ENCODE measurements at places on chromosomes 7 and 10. TPM values are rescaled to one million over a fixed set of nuclear protein-coding genes. Genes with fewer than 3 reads are reported as not detected.
A peak's percentile ranks its signal among the peaks of the same experiment; 100 is the strongest.

The UNCX gene
- not detected for total RNA-seq

The ITGA8 gene
- total RNA-seq, result 4.9 TPM

The FEZF1 gene
- not detected for total RNA-seq

DNA sequence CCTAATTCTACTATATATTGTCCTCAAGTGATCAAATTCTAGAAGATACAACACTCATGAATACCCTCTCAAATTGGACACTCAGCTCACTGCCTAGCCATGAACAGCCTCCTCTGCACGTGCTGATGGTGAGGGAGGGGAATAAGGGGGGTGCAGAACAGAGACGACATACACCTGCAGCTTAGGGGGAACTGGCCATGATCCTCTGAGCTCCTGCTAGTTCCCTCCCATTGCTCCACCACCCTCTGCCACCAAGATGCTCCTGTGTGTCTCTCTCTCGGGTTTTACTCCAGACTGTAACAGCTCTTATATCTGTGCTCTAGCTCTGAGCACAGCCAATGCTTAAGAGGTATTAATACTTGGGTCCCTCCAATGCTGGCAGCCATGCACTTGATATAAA lies 70.7 kb downstream of the VOPP1 start:
- no peak for DNase-seq

DNA sequence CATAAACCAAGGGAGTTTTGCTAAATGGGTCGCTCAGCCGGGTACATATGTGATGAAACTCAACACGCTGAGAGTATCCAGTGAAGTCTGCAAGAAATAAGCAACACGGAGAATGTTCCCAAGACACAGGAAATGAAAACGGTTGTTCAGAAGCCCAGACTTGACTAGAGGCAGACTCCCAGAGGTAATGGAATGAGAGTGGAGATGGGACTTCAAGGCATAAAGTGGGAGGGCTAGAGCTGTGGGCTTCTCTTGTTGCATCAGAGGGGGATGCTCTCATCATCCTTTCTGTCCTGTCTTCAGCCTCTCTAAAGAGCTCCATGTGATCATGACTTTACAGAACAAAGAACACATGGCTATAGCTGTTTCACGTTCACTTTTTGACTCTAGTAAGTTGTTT lies 88.3 kb downstream of the BAMBI start:
- DNase-seq, result no peak

GRCh38 chr10:129890170-129890569 lies 73.9 kb downstream of the EBF3 start:
- DNase-seq, result no peak

DNA sequence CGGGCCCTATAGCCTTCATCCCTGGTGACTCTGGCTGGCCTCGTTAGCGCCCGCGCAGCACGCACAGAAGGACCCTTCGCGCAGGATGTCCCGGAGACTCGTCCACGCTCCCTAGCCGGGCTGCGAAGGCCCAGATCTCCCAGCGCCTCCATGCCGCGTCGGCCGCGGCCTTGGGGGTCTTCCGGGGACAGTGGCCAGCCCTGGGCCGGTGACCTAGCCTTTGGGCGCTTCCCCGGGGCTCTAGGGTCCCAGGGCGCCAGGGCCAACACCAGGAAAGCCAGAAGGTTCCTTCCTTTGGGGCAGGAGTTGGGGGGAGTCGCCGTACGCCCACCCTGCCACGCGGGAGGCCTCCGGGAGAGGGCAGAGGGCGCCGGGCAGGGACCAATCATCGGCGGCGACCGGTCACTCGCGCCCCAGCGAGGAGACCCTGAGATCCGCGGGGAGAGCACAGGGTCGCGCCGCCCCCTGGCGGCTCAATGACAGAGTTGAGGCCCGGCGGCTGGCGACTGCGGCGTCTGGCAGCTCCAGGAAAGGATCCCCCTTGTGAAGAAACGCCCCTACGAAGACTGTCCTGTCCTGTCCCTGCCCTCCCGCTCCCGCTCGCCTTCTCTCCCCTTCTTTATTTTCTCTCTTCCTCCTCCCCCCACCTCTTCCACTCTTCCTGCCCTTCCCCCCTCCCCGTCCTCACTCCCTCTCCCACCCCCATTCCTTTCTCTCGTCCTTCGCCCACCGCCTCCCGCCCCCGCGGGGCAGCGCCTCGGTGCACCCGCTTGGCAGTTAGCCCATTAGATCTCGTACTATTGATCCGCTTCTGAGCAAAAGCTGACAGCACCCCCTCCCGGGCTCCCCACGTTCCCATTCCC lies 62.3 kb upstream of the LBX1 start:
- peak; percentile 67 for DNase-seq

DNA sequence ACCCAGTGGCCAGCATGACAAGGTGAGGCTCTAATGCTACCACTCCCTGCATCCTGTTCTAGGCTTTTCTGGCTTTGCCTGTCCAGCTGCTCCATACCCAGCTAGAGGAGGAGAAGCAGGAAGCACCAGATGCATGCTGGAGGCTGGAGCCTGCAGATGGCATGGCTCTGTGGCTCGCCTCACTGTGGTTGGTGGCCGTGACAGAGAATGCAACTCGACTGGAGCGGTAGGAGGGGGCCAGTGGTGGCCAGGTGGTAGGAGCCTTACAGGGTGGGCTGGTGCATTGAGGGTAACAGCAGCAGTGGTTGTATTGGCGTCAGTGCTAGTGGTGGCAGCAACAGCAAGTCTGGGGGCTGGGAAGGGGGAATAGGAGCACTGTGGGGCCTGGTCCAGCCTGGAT lies 128.6 kb downstream of the ZNF248 start:
- DNase-seq, result no peak

DNA sequence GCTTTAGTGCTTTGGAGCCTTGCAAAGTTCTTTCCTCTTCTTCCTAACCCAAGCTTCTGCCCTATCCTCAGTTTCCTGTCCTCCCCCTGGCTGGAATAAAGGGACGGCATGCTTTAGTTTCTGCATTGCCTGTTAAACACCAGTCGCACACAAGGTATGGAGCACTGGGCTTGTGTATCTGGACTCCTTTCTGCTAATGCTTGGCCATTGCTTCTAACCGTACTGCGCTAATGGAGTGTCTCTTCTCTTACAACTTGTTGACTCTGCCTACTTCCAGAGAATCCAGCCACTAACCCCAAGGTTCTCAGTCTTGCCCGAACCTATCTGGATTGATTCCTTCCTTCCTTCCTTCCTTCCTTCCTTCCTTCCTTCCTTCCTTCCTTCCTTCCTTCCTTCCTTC lies 120.6 kb downstream of the REEP3 start:
- DNase-seq, result no peak

DNA sequence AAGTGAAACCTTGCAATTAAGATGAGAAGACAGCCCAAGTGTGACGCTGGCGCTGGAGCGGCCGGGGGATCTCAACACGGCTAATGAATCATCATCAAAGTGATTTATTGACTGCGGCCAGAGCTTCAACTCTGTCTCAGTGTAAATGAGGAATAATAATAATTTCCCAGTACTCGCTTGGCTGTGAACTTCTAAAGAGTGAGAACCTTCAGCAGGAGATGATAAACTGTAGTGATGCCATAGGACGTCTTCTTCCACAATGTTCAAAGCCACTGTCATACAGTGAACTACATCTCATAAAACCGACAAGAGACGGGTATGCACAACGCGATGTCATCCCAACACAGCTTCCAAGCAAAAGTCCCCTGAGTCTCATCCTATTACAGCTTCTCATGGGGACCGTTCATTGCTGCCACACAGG lies 123.6 kb upstream of the NOBOX start:
- no peak for DNase-seq

DNA sequence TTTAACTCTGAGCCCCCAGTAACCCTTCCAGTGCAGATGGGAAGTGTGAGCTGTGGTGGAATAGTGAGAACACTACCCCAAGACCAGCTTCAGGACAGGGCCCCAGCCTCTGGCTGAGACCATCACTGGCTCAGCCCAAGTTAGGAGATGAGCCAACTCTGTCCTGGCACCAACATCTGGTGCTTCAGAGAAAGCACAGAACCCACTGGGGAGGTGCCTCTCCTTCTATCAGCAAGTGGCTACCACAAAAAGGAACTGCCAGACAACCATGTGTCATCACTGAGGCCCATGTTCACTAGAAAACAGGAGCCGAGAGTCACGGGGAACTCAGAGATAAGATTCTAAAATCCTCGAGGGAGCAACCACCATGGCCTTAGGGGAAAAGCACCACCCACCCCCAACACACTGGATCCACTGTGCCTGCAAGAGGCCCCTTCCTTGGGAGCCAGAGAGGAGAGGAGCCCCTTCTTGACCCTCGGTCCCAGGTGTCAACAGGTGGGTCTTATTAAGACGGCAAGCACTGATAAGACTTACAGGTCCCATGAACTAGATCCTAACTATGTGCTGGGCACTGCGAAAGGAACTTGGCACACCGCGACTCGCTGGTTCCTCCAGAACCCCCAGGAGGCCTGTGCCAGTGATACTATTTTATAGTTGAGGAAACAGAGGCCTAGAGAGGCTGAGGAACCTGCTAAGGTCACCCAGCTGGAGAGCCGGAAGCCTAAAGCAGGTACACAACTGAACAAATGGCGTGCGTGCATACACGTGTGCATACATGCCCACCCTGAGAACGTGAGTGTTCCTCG lies 102.7 kb downstream of the FAM53B start:
- DNase-seq, result peak; percentile 55

DNA sequence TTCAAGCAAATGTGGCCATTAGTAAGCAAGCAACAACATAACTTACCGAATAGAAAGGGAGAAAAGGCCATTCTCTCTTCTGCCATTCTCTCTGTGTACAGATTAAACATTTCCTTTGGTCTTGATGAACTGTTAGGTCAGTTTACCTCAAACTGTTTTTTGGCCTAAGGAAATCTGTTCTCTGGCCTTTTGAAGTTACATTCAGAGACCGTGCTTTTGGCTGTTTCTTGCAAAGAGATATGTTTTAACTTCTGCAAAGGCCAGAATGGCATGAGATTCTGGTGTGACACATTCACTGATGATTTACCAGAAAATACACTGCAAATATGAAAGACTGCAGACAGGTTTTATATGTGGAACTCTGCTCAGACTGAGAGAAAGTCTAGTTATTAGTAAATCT lies 22.2 kb downstream of the AHR start:
- DNase-seq, result no peak

GRCh38 chr10:6219494-6219836 lies 16.7 kb downstream of the PFKFB3 start:
- no peak for DNase-seq

DNA sequence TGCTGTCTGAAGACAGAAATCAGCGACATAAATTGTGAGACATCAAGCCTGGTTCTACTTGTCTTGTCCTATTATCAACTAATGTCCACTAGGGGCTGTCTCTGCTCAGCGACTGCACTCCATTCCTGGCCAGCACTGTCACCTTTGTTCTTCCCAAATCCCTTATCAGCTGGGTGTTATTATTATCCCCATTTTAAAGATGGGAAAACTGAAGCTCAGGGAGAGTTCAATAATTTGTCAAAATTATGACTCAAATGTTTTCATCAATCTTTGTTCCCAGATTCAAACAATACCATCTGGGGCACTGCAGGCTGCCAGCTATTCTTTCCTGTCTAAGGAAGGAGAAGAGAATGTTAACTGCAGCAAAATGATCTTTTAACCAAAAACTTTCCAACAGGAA lies 431.6 kb upstream of the NFE2L3 start:
- DNase-seq, result no peak

GRCh38 chr10:110993024-110993693 lies 73.8 kb downstream of the SHOC2 start:
- DNase-seq, result no peak

DNA sequence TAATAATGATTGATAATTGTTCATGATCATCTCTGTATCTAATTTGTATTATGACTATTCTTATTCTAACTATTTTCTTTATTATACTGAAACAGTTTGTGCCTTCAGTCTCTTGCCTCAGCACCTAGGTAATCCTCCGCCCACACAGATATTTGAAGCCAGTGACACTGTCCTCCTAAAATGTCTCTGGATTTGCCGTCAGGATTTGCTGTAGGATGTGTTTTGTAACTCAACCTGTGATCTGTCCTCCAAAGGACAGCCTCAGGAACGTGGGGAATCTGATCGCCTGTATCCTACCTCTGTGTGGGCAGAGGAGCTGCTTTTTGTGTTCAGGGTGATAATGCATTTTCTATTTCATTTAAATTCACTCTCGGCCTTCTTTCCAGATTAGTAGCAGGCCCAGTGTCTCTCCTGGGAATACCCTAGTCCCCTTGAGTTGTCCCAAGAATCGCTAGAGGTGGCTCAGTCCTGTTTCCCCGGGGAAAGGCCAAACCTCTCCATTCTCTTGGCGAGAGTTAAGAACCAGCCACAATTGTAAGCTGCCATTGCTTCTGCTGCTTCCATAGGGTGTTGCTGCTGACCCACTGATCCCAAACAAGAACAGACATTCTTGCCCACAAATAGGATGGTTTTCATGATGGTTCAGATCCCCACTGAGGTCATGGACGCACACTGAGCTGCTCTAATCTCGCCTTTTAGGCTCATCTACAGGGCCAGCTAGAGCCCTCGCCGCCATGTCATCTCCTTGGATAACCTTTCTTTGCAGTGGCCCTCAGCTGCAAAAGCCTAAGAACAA lies 136.2 kb upstream of the KCNMA1 start:
- no peak for DNase-seq

- DNase-seq, result peak; percentile 23
Measured at GRCh38 chr10:71053169-71053895, 159.0 kb upstream of the UNC5B start.

- DNase-seq, result no peak
Measured at GRCh38 chr7:47258798-47259197, 323.1 kb downstream of the TNS3 start.

DNA sequence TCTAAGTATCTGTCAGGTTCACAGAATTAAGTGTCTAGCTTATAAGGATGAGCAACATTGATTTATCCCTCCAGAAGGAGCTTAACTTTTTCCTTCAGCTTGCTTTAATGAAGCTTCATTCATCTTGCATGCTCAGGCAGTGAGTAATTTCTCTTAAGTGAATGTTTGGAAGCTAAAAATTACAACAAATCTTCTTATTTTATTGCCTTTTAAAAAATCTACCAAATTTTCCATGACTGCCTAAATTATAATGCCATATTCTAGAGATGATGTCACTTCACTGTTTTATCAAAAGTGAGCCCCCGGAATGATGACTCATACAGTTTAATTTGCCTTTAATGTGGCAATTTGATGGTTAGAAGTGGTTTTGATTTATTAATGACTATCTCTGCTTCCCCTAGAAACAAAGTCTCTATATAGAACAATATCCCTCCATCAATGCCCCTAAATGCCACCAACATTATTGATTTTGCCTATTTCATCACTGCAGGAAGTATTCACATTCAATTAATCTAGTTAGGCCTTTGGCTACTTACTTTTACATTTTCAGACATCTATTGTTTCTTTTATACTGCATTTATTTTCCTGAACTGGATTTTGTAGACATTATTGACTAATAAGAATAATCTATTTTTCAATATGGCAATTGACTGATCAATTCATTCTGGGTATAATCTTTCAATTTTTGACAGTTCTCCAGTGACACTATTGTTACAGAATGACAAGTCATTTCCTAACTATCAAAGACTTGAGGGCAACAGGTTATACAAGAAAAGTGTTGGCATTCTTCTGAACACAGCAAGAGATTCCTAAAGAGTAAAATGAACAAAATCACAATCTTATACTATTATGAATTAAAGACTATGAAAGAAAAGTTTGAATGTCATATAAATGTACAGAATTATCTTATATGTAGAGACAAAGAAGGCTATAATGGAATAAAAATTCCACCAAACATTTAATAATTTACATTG lies 139.3 kb upstream of the ODAD2 start:
- DNase-seq, result no peak

Measured in right cardiac atrium (tissue), 5 donors.